ENCODE measurements at places on chromosomes 2 and 18.
A peak's percentile ranks its signal among the peaks of the same experiment; 100 is the strongest.

- no peak for DNase-seq
Observed at GRCh38 chr2:145020694-145021093, 500.8 kb upstream of the ZEB2 start.

DNA sequence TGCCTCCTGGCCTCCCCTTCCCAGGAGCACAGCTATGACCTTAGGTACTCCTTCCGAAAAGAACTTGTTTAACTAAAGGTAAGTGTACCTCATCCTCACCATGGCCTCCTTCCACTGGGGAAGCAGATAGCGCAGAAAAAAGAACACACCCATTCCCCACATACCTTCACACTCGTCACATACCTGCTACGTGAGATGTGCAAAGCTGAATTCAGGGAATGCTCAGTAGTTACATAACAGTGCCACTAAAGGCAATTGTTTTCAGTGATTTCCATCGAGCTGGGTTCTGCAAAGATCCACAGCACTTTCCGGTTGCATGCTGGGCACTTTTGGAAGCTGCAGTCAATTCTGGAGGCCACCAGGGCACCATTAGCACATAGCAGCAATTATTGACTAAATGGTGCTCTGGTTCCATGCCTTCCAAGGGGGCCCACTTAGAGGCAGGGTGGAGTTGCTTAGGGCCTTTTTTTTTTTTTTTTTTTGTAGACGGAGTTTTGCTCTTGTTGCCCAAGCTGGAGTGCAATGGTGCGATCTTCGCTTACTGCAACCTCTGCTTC lies 41.0 kb downstream of the PAX8 start:
- DNase-seq: no peak

GRCh38 chr18:10916865-10917264 lies 232.5 kb downstream of the PIEZO2 start:
- DNase-seq: no peak

- peak; percentile 3 for DNase-seq
Observed at GRCh38 chr2:101388232-101388631, 929 bp upstream of the CREG2 start.

GRCh38 chr2:157751462-157752058 lies 122.9 kb upstream of the ACVR1C start:
- no peak for DNase-seq

DNA sequence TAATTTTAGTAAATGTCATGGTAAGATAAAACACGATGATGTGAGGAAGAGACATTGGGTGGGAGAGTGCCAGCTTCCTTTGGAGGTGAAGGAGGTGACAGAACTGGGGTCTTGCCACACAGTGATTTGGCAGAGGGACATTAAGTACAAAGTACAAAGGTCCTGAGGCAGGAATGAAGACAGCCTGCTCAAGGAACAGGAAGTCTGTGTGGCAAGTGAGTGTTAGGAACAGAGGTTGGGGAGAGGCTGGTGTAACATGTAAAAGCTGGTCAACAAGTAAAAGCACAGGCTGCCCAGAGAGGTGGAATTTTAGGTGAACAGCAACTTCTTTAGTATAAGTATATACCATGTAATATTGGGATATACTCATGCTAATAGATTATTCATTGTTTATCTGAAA lies 73.1 kb downstream of the INPP5D start:
- DNase-seq: no peak

- no peak for DNase-seq
Observed at GRCh38 chr2:184611361-184612085, 13.2 kb downstream of the ZNF804A start.

GRCh38 chr18:60445341-60445740 lies 72.8 kb upstream of the MC4R start:
- no peak for DNase-seq

- DNase-seq: no peak
Observed at GRCh38 chr2:66667301-66667700, 232.4 kb downstream of the MEIS1 start.

DNA sequence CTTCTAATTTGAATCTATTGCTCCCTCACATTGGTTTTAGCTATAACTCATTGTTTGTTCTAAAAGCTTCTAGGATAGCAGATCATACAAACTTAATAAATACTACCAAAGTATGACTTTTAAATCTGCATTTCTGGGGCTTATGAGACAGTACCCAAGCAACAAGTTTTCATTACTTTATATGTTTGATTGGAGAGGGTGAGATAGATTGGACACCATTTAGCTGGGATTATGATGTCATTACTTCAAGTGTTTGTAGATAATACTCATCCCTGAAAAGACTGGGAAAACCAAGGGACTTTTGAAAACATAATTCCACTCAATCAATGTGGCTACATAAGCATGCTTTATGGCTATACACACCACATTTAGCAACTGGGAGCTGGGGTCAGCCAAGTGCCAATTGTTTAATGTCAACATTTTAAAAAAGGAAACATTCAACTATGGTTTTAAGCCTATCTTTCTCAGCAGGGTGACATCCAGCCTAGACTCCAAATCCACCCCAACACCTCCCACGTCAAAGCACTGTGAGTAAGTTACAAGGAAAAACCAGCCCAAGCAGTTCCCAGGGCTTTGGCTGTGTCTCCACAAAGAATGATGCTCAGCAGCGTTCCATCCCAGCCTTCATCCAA lies 119.9 kb downstream of the ETAA1 start:
- DNase-seq: no peak

DNA sequence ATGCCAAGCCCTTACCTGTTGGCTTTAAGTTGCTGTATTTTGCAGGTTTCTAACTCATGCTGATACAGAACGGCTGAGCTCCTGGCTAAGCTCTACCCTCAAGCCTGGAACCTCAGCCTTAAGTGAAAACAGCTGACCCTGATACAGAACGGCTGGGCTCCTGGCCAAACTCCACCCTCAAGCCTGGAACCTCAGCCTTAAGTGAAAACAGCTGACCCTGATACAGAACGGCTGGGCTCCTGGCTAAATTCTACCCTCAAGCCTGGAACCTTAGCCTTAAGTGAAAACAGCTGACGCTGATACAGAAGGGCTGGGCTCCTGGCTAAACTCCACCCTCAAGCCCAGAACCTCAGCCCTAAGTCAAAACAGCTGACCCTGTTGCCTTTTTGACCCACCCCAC lies 17.6 kb upstream of the DNER start:
- DNase-seq: no peak

GRCh38 chr18:45663403-45664045 lies 48.2 kb downstream of the SLC14A2 start:
- no peak for DNase-seq

DNA sequence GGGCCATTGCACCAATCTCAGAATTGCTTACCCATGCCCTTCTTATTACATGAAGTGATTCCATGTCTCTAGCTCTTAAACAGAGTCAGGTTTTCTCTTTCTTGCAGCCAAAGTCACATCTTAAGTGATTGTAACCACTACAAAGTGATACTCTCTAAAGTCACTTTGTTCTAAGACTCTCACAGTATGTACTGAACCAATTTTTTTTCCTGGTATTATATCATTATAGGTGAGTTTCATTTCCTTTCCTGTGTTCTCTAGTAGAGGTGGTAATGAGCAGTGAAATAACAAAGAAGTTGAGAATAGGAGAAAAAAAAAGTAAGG lies 66.3 kb upstream of the DARS1 start:
- DNase-seq: no peak

GRCh38 chr2:175003875-175004729 lies 1.1 kb downstream of the CHN1 start:
- no peak for DNase-seq

DNA sequence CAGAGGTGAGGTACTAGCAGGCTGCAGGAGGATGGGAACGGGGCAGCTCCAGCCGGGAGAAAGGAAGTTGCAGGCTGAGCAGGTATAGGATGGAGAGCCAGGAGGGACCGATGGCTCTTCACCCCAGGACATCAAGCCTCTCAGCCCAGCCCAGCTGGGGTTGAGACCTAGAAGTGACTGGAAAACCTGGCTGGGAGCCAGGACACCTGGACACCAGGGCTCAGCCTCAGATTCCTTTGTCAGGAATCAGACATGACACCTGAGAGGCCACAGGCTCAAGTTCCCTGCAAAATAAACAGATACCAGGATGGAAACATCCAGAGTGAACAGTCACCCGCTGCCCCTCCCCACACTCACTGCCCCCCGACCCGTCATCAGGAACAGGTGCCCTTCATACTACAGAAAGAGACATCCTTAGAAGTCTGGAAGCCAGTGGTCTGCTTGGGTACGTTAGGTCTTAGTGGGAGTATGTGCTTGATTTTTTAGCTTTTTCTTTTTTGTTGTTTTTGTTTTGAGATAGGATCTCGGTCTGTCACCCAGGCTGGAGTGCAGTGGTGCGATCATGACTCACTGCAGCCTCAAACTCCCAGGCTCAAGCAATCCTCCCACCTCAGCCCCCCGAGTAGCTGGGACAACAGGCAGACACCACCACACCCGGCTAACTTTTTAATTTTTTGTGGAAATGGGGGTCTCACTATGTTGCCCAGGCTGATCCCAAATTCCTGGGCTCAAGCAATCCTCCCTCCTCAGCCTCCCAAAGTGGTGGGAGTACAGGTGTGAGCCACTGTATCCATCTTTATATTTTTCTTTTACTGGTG lies 95.7 kb upstream of the STPG4 start:
- no peak for DNase-seq

- DNase-seq: no peak
Observed at GRCh38 chr2:80019571-80020460, 284.7 kb downstream of the LRRTM1 start.

- no peak for DNase-seq
Observed at GRCh38 chr2:110886826-110887573, 154.6 kb downstream of the ACOXL start.

- no peak for DNase-seq
Observed at GRCh38 chr2:181393472-181393871, 63.7 kb upstream of the ITGA4 start.

- no peak for DNase-seq
Observed at GRCh38 chr2:54561010-54561409, 104.9 kb downstream of the SPTBN1 start.

DNA sequence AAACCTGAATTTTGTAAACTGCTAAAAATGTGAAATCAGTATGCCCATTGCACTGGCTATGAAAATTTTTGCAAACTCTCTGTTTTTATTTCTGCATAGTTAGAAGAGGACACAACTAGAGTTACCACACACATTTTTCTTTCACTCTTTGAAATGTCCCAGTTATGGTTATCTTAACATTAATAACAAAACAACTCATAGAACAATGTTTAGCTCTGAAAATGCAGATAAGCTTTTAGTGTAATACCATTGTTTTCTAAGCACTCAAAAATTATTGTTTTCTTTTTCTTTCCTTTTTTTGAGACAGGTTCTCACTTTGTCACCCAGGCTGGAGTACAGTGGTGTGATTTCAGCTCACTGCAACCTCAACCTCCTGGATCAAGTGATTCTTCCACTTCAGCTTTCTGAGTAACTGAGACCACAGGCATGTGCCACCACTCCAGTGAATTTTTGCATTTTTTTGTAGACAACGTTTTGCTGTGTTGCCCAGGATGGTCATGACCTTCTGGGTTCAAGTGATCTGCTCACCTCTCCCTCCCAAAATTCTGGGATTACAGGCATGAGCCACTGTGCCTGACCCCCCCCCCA lies 1204.5 kb upstream of the ZEB2 start:
- no peak for DNase-seq

DNA sequence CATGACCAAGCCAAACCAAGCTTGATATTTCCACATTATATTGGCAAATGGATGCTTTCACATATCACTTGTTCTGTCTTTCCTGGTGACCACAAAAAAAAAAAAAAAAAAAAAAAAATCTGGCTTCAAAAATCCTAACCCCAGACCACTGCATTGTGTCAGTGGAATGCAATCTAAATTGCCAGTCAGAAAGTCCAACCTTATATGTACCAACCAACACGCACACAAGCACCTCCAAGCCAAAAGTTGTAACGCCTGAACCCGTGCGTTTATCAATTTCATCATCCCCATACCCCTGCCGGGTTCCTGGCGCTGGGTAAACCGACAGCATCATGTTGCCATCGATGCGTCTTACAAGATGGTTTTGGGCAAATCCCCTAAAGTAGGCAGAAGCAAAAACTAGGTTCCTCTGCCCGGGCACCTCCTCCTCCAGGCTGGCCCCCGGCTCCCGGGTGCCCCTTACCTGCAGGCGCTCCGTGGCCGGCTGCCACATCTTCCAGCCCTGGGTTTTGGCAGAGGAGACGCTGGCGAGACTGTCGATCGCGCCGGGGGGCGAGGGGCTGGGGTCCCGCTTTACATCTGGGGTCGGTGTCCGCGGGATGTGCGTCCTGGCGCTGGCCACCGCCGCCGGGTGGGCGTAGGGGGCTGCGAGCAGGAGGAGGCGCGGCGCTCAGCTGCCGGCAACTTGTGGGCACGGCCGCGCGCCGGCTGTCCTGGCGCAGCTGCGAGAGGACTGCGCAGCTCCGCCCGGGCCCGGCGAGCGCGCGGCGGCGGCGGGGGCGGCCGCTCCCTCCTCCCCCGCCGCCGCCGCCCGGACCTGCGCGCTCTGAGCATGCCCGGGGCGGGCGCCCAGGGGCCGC lies at the start of gene PID1:
Gene PID1, minus strand, starts transcription at position 737 of the 860 bp plus-strand sequence. Its CDS starts 244 bp downstream, at position 493.
- DNase-seq: no peak

GRCh38 chr18:34018336-34018735 lies 206.4 kb downstream of the NOL4 start:
- DNase-seq: no peak

GRCh38 chr2:51981783-51982182 lies 949.9 kb upstream of the NRXN1 start:
- DNase-seq: no peak

GRCh38 chr2:118223992-118224894 lies 136.0 kb downstream of the INSIG2 start:
- peak; percentile 51 for DNase-seq

DNA sequence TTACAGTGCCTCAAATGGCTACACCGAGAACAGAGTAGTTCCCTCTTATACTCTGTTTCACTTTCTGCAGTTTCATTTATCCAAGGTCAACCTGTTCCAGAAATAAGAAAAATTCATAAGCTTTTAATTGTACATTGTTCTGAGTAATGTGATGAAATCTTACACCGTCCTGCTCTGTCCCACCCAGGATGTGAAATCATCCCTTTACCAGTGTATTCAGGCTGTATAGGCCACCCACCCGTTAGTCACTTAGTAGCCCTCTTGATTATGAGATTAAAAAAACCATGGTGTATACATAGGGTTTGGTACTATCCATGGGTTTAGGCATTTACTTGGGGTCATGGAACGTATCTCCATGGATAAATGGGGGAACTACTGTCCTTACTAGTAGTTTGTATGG lies 29.8 kb downstream of the STARD6 start:
- no peak for DNase-seq

- no peak for DNase-seq
Observed at GRCh38 chr2:33607251-33607721, 8.2 kb upstream of the FAM98A start.

DNA sequence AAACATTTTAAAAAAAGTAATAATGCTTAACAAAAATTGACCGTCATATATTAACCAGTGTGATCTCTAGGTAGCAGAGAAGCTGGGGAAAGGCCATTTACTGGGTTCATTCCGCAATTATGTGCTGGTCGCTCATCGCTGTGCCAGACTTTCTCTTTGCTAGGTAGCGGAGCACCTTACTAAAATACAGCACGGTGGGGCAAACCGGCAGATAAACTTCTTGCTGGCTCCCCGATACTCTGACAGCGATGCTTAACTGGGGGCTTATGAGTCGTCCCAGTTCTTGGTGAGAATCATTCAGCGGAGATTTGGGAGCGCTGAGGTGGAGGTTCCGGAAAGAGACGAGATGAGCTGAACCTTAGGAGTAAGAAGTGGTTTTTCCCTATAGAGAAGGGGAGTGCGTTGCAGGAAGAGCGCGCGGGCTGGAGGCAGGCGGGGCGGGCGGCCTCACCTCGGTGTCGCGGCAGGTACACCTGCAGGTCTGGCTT lies 605 bp downstream of the C2orf68 start:
- no peak for DNase-seq

- DNase-seq: no peak
Observed at GRCh38 chr2:140639628-140640027, 1491.2 kb downstream of the LRP1B start.

- no peak for DNase-seq
Observed at GRCh38 chr2:66794070-66794469, 359.1 kb downstream of the MEIS1 start.
